ENCODE measurements at places on chromosomes 12 and 14.

DNA sequence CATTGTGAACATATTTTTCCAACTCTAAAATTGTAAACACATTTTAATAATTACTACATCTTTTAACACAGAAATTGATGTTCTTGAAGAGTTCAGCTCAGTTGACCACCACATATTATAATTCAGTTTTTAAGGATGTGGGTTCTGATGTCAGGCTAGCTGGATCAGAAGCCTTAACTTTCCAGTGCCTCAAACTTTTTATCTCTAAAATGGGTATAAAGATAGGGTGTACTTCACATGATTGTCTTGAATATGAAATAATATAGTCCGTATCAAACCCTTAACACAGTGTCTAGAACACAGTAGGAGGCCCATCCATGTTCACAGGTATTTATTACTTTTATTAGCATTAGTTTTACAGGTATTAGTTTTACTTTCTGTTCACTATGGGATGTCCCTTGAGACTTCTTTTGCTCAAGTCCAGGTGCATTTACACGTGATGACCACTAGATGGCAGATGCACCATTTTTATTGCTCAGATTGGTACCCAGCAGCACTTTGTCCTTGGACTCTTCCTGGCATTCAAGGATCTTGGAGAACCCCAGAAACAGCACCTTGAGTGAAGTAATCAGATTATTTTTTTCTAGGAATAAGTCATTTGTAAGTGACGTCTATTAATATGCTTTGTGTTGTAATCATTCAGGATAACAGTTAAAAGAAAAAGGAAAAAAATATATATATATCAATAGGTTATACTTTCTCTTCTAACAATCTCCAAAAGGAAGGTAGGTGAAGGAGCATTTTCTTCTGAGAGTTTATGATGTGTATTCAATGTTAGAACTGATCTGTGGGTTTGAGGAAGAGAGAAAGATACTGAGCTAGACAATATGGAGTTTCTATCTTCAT lies 580.2 kb downstream of the ETNK1 start:
- DNase-seq = no peak

DNA sequence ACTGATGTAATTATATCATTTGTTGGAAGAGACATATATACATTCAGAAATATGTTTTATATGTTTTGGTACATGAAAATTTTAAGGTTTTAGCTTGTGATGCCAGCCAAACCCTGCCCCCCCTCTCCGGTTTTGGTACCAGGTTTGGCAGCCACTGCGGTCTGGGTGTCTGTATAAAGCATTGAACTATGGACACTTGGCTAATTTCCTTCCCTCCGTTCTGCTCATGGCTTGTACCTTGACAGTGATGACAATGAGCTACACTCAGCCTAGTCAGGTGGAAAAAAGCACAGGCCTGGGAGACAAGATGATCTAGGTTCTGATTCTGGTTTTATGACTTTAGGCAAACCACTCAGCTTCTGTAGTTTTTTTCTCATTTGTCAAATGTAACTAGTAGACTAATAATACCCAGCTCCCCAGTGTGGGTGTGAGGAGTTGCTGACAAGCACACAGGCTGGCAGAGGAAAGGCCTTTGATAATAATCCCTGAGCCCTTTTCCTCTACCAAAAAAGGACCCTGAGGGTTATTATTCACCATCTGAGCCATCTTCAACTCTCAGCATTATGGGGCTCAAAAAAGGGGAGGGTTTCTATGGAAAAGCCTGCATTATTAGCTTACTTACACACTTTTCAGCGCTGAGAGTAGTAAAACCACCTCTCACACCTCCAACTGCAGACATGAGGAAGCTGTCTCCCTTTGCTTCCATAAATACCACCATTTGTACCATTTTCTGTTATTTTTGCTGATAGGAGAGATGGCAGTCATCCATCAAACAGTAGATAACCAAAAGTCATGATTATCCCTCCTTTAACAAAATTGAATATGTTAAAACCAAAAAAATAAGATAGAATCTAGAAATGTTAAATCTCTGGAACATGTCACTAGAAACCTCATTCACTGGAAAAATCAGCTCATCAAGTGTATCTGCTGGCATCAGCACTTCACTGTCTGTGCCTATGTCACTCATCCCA lies 76.3 kb upstream of the PSMC1 start:
- no peak for DNase-seq

DNA sequence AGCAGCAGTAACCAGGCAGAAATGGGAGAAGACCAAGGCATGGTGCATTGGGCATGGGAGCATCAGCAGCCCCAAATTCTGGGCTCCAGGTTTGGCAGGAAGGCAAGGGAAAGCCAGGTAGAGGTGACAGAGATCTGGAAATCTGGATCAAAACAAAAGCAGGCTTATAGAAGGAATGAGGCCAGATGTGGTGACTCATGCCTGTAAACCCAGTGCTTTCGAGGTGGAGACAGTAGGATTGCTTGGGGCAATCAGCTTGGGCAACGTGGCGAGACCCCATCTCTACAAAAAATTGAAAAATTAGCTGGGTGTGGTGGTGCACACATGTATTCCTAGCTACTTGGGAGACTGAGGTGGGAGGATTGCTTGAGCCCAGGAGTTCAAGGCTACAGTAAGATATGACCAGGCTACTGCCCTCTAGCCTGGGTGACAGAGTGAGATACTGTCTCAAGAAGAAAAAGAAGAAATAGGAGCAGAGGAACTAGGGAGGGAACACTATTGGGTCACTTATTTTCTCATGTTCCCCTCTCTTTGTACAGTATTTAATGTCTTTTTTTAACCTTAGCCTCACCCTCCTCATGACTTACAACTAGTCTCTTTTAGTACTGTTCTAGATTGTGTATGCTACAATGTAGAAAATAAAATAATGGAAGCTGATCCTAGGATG lies 25.1 kb downstream of the SLC4A8 start:
- no peak for DNase-seq

DNA sequence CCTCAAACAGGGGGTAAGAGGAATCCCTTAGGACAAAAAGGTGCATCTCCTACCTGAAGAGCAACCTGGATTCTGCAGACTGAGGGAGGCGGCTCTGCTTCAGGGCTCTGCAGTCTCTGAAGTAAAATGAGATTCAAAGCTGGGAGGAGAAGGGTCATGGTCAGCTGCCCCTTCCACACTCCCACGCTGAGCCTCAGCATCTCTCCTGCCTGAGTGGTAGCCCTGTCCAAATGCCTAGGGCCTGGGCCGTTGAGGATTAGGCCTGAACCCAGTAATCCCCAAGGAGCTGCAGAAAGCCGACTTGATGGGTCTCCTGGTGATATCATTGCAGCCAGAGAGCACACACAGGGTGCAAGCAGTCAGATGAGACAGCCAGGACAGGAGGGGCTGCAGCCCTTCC lies 18.9 kb downstream of the PHLDA1 start:
- DNase-seq = no peak

DNA sequence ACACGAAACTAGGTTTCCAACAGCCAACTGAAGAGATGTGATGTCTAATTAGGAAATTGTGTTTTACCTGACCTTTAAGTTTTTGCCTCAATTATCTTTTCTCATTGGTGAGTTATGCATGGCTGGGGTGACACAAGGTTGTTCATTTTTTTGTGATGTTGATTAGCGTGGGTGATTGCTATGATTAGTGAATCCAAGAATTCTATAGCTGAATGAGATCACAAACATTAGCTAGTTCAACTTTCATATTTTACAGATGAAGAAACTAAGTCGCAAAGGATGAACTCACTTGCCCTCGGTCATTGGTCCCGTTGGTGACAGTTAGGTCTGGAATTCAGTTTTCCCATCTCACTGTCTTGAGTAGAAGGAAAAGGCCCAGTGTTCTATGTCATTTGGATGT lies 32.6 kb upstream of the LMNTD1 start:
- no peak for DNase-seq

DNA sequence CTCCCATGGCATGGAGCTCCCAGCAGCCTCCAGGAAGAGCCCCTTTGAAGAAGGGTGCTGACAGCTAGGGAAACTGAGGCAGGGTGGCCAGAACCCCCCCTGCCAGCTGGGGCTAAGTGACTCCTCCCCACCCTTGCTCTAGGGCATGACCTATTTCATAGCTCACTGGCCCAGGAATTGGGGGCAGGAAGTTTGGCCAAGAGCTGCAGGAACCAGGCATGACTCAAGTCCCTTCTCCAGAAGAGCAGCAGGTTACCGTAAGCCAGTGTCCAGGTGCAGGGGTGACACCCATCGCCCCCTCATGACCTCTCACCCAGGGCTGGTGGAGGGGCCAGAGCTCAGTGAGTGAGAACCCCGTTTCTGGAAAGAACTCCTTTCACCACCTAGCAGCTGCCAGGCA lies 1.9 kb downstream of the RASAL1 start:
- peak; percentile 19 for DNase-seq

GRCh38 chr14:89391123-89391522 lies 25.9 kb downstream of the FOXN3 start:
- DNase-seq = no peak

DNA sequence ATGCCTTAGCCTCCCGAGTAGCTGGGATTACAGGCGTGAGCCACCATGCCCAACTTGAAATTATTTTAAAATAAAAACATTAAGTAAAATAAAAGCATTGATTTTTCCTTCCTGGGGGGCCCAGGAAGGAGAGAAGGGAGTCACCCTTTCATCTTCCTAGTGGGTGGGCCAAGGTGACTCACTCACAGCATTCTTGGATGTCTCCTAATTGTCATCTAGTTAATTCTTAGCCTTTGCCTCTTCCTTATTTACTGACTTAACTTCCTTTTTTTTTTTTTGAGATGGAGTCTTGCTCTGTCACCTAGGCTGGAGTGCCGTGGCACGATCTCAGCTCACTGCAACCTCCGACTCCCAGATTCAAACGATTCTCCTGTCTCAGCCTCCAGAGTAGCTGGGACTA lies 29.2 kb downstream of the TMEM120B start:
- no peak for DNase-seq

DNA sequence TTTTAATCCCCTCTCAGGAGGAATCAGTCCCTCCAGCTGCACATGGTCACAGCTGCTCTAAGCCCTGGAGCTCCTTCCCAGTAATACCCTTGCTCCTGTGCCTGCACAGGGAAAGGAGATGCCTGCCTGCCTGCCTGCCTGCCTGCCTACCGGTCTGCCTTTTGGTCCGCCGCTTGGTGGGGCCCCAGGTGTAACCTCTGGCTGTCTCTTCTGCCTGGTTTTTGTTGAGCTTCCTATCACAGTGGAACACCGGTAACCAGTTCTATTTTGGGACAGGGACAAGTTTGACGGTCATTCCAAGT lies 99.8 kb downstream of the DAD1 start:
- DNase-seq = peak; percentile 54

DNA sequence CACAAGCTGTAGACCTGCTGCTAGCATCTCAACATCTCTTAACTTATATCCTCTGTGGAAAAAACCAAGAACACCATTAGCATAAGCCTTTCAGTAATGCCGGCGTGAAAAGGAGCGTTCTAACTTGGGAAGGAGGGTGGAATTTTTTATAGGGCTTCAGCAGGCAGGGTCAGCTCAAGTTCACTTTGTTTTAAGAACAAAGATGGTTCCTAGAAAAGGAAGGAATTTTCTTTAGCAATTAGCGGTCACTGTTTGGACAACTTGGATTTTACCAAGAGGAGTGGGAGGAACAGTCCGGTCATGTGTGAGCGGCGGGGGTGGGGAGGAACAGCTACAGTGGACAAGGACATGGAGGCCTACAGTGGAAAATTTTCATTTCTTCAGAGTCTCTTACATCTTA lies 35.9 kb downstream of the BBS10 start:
- no peak for DNase-seq

GRCh38 chr12:52200086-52200780 lies 8.4 kb upstream of the KRT80 start:
- peak; percentile 22 for DNase-seq

DNA sequence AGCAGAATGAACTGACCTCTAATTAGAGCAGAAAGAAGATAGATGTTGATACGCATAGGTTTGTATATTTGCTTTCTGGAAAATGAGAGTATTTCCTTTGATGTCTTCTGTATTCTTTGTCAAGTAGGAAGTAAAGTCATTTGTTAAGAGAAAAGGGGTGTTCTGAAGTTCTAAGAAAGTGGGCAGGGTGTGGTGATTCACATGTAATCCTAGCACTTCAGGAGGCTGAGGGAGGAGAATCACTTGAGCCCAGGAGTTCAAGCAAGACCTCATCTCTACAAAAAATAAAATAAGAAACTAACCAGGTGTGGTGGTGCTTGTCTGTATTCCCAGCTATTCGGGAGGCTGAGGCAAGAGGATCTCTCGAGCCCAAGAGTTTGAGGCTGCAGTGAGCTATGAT lies 2.8 kb downstream of the RHNO1 start:
- DNase-seq = no peak

- DNase-seq = no peak
Observed at GRCh38 chr14:97719931-97720330, 922.7 kb downstream of the VRK1 start.

GRCh38 chr12:107662484-107662883 lies 23.1 kb upstream of the PWP1 start:
- no peak for DNase-seq

GRCh38 chr14:21093769-21094681 lies 4.4 kb downstream of the ZNF219 start:
- DNase-seq = no peak

DNA sequence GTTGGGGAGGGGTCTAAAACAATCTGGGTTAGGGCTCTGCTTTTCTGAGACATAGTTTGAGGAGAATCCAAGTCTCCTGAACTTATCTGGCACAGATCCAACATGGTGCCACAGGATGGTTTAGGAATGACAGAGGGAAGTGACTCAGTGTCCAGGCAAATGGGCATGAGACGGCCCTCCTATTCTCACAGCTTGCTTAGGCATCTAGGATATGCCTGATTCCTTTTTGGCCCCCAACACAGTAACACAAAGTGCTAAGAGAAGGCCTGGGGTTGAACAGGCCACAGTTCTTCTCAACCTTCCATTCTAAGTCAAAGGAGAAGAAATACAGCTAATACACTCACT lies 117.7 kb downstream of the ZFP36L1 start:
- no peak for DNase-seq

DNA sequence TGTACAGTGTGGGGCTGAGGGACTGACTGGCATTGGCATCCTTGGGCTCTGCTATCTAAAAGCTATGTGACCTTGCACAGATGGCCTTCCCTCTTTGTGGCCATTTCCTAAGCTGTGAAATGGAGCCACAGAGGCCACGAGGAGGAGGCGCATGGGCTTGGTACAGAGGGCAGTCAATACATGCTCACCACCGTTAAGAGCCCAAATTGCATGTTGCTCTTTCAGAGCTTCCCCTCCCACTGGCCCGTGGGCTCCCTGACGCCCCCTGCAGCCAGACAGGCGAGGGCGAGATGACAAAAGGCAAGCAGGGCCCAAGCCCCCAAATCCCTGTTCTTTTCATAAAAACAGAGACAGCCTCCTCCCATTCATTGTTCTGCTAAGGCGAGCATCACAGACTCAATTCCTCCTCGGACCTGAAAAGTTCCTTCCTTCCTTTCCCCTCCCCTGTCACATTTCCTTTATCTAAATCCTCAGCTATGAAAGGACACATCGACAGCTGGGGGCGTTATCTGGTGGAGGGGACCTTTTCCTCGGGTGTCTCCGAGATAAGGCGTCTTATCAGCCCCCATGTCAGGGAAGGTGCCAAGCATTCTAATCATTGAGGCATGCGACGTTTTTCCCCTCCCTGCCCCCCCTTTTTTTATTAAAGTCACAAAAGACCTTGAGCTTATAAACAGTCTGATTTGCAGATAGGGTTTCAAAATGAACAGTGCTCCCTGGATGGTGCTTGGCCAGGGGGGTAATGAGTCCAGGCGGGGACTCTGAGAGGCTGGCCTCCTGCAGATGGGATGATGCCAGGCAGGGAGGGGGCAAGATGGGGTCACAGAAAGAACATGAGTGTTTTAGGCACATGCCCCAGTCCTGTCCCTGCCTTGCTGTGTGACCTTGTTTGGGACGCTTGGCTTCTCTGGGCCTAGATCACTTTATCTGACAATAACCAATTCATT lies 26.4 kb downstream of the FAM222A start:
- peak; percentile 23 for DNase-seq
